ENCODE measurements at places on chromosomes 6 and 20.

DNA sequence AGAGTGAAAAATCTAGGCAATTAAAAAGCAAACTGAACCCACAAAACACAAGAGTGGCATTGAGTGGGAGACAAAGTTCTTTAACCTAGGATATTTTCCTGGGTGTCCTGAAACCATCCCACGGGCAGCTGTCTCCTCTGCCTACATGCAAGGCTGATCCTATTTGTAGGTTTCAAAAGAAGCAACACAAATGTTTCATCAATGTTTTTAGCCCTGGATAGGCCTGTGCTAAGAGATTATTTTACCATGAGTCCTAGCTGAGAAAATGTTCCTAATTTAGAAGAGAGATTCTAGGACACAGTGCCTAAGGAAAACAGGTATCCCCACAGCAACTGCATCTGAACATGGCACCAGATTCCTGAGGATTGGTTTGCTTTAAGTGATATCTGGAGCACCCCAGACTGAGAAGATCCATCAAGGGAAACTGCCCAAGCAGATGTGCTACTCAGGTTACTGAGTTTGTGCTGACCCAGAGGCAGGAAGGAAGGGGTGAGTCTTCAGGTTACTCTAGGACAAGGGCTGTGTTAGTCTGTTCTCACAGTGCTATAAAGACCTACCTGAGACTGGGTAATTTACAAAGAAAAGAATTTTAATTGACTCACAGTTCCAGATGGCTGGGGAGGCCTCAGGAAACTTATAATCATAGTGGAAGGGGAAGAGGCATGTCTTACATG, 111.6 kb upstream of the UST start:
- DNase-seq, result no peak

GRCh38 chr6:16238963-16239797, 793 bp downstream of the GMPR start:
- peak; percentile 63 for DNase-seq

DNA sequence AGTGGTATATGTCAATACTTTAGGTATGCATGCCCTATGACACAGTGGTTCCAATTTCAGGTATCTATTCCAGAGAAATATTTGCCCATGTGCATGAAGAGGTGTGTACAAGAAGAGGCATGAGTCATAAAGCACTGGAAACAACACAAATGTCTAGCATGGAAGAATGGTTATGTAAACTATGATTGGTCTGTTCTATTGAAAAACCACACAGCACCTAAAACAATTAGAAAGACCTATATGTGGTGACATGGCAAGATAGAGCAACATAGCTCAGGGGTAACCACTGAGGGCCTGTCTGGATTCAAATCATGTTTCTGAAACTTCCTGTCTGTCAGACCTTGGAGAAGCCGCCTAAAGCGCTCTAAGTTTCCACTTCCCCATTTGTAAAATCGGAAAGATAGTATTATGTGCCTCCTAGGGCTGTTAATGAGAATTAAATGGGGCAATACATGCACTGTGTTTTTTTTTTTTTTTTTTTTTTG, 76.0 kb upstream of the SHLD1 start:
- no peak for DNase-seq

GRCh38 chr6:163282672-163283071, 131.8 kb upstream of the QKI start:
- DNase-seq, result no peak

GRCh38 chr6:135323202-135323668, 142.1 kb downstream of the MYB start:
- DNase-seq, result no peak

DNA sequence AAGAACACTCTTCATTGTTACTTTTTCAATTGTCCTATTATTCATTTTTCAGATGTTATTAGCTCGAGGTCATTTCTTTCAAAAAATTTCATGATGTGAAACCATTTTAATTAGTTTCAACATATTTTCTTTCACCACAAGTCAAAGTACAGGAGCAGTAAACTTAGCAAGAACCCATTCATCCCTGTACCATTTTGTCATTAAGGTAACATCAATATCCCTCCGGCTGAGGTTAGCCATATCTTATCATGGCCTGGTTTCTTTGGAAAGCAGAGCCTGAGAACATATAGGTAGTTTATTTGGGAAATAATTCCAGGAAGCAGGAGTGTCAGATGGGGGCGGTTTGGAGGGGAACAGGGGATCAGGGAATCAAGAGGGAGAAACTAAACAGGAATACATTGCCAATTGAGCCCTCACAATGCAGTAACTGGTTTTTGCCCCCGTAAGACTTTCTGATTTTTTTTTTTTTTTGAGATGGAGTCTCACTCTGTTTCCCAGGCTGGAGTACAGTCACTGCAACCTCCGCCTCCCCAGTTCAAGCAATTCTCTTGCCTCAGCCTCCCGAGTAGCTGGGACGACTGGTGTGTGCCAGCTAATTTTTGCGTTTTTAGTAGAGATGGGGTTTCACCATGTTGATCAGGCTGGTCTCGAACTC, 83.7 kb downstream of the MKKS start:
- DNase-seq, result no peak

DNA sequence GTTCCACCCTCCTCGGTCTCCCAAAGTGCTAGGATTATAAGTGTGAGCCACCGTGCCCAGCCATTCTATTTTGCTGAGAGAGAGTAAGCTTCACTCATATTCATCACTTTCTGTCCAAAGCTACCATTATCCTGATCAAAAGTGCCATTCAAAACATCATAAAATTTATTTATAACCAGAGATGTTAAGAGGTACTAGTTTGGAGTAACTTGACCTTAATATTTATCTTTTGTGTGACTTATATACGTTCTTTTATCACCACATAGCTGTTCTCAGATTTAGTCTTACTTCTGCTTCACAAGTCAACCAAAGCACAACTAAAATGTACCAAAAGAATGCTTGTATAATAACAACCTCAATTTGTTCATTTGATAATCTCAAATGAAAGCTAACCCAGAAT, 18.1 kb downstream of the AKIRIN2 start:
- DNase-seq, result no peak

GRCh38 chr6:49849213-49849907, 17.0 kb downstream of the CRISP1 start:
- peak; percentile 59 for DNase-seq

GRCh38 chr6:12421596-12421995, 131.4 kb downstream of the EDN1 start:
- DNase-seq, result no peak

- peak; percentile 53 for DNase-seq
These were observed 40.9 kb downstream of the DSTN start for GRCh38 chr20:17610566-17611289.

DNA sequence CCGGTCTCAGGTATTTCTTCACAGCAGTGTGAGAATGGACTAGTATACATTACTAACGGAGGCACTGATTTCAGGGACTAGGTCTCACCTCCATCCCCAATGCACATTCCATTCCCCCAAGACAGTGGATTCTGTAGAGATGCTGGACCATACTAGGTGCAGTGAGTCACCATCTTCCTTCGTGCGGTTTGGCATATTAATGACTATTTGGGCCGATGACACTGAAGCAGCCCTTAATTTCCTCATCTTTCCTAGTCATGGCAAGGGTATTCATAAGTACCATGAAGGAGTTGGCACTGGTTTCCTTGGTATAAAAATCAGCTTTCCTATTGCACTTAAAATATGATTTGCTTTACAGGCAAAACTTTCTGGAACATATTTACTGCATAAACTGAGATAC, 121.4 kb upstream of the TRAF3IP2 start:
- DNase-seq, result no peak
